CD4-positive, alpha-beta T cell treated with Interleukin-1 beta for 1 hour (primary cell): ENCODE measurements at places on chromosomes 5 and 9.
A peak's percentile ranks its signal among the peaks of the same experiment; 100 is the strongest.

GRCh38 chr5:117212866-117213265, 638.2 kb upstream of the SEMA6A start:
- DNase-seq, result no peak

DNA sequence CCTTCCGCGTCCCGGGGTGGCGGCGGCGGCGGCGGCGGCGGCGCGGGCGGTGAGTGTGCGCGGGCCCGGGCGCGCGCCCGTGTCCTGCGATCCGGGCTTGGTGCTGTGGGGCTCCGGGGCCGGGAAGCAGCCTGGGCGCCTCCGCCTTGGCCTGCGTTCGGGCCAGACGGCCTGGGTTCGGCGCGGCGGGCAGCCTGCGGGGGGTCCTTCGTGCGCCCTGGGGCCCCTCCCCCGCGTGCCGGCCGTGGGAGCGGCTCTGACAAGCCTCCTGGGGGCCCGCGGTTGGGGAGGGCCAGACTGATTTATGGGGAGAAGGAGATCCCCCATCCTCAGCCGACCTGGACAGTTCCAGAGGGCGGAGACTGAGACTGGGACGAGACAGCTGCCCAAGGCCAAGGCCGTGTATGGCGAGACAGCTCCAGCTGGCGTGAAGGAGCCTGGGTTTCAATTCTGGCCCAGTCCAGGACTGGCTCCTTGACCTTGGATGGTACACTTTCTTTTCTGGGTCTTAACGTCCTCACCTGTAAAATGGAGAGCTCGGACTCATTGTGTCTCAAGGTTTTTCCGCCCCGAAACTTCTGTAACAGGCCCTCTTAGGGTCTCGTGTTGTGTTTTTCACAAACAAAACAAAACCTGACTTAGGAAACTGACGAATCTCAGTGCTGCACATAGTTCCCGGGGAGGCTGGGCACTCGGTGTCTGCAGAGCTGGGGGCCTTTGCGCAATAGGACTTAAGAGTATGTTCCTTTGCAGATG, 603 bp downstream of the TMEM268 start:
- no peak for DNase-seq

DNA sequence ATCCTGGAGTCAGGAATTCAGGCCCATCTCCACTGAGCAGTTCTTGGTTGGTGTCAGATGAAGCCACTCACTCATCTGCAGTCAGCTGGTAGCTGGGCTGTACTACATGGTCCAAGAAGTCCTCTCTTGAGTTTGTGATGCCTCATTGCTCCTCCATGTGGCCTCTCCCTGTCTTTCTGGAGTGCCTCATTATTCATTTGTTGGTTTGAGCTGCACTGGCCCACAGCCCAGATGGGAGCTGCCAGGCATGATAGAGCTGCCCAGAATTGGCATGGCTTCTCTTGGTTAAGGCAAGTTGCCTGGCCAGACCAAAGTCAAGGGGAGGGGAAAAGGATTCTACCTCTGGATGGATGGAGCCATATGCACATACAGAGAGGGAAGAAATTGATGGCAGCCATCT, 8.0 kb downstream of the PTCD2 start:
- no peak for DNase-seq

DNA sequence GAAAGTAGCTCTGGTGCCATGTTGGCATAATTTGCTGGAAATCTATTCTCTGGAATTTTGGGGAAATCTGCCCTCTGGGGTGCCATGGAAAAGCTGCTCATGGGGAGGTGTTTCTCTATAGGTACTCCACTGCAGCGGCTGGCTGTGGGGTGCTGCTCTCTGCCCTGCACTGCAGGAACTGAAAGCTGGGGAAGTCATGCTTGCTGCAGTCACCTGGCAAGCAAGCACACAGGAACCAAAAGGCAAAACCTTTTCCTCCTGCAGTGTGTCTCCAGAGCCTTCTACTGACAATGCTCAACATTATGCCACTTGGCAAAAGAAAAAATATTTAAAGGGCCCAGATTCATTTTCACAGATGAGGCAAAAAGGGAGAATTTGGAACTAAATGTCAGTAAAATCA, 25.8 kb upstream of the CARNMT1 start:
- DNase-seq, result no peak

- no peak for DNase-seq
These were observed 186.7 kb downstream of the COMMD10 start for GRCh38 chr5:116271446-116272025.

- DNase-seq, result no peak
These were observed 68.1 kb downstream of the CRB2 start for GRCh38 chr9:123424131-123424530.

- DNase-seq, result no peak
These were observed 39.5 kb downstream of the PTGES start for GRCh38 chr9:129713402-129713679.

DNA sequence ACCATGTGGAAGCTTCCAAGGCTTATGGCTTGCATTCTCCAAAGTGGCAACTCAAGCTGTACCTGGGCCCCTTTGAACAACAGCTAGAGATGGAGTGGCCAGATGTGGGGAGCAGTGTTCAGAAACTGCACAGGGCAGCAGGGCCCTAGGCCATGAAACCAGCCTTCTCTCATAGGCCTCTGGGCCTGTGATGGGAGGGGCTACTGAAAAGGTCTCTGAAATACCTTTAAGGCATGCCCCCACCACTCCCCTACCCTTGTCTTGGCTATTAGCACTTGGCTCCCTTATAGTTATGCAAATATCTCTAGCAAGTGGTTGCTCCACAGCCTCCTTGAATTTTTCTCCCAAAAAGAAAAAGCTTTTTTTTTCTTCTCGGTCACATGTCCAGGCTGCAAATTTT, 1014.6 kb downstream of the DTWD2 start:
- DNase-seq, result no peak

DNA sequence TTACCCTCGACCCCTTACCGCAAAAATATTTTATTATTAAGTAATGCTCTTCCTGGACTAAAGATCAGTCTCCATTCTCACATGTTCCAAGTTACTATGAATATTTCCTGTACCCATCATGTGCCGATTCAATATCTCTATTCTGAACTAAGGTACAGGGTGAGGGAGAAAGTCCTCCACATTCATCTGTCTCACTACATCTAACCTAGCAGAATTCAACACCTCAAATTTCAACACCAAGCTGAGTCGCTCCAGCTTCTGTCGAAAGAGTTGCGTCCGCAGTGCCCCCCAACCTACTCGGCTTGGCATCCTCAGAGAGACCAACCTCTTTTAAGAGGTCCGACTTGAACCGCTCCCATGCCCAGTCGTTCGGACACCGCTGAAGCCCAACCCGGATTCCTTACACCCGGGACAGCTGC, 1.0 kb downstream of the CERT1 start:
- DNase-seq, result peak; percentile 1

DNA sequence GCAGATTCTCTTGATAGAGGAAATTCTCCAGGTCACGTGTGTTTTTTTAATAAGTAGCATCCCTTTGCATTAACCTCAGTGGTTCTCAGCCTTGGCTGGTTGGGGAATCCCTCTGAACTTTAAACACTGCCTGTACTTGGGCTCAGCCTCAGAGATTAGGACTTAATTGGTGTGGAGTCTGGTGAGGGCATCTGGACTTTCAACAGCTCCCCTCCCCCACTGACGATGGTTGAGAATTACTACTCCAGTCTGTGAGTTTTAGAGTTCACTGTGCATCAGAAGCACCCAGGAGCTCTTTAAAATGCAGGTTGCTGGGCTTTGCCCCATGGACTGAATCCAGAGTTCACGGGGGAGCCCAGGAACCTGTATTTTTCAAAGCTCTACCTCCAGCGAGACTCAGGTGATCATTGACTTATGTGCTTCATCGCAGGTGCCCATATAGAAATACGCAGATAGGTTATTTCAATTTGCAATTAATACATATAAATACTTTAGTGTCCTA, 71.4 kb downstream of the DAPK1 start:
- no peak for DNase-seq

GRCh38 chr9:114371973-114372917, 15.5 kb downstream of the AKNA start:
- peak; percentile 56 for DNase-seq

DNA sequence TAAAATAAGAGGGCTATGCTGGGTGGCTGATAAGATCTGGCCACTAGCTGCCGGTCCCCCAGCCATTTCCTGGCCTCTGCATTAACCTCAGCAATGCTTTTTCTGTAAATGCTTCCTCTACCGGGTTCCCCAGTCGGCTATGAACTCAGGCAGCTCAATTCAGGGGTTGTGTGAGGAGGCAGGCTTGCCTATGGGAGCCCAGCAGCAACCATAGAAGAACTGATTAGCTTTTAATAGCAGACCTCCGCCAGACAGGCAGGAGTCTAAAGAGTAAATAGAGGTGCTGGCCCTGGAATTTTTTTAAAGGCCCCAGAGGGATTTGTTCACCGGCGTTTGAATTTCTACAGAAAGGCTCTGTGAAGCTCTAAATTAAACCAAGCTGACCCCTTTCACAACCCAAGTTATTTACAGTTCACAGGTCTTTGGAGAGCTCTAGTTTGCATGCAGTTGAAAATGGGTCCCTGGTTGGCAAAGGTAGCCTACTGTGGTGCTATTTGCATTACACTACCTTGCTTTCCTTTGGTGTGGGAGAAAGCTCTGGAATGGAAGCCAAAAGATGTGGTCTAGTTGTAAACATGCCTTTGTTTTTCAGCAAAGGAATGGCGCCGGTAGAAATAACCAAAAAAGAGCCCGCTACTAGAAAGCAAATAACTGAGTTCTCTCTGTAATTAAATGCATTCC, 289.7 kb upstream of the SEMA6A start:
- no peak for DNase-seq

DNA sequence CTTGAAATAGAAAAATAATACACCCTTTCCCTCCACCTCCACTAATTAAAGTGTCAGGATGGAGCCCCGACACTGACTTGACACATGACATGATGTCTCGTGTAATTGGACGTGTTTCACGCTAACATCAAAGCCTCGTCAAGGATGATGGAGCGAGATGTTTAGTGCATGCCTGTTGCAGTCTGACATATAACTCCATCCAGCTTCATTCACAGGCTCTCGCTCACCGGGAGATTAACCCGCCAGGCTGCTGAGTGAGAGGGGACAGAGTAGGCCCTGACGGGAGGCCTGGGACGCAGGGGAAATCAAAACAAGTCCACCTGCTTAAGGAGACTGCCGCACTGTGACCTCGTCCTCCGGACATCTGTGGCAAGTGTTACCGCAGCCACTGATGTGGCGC, 263.5 kb downstream of the SLIT3 start:
- no peak for DNase-seq

DNA sequence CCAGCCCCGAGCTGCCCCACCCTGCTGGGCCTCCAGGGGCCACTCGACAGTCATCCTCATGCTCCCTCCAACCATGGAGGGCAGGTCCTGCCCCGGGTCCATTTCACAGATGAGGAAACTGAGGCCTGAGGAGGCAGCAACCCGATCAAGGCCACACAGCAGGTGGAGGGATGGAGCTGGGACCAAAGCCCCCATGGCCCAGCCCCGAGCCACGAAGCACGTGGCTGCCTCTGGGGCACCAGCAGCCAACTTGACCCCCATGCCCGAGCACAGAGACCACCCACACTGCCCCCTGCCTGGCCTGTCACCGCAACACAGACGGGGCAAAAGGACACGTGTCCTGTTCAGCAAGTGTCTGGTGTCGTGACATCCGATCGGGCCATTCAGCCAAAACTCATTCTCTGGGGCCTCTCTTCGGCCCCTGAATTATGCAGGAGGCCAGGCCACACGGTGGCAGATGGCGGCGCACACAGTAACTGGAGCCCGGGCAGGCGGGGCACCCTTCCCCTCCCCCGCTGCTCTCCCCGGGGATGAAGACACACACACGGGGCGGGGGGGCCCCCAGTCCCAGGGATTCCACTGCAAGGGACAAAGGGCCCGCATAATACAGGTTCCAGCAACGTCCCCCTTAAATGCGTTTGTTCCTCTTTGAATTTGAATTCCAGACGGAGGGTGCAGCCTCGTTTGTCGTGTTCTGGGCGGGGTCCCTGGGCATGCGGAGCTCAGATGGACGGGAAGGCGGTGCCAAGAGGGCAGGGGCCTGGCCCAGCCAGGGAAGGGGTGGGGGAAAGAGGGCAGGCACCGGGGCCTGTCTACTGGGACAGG, 29.4 kb upstream of the TMEM250 start:
- no peak for DNase-seq

DNA sequence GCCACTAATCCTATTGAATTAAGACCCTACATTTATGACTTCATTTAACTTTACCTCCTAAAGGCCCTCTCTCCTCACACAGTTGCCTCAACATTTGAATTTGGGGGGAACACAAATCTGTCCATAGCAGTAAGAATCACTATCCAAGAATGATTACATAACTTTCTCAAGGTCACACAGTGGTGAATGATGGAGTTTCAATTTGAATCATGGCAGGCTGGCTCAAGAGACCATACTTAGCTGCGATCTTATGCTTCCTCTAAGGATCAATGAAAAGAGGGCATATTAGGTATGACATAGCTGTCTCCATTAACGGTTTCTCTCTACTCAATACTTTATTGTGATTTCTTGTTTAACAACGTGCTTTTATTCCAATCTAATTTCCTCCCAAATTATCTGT, 44.1 kb upstream of the PDE4D start:
- DNase-seq, result no peak

GRCh38 chr5:40734986-40735385, 20.8 kb downstream of the TTC33 start:
- DNase-seq, result no peak

GRCh38 chr5:67129768-67130167, 66.8 kb downstream of the CD180 start:
- no peak for DNase-seq

- DNase-seq, result no peak
These were observed 67.1 kb upstream of the SMIM15 start for GRCh38 chr5:61229416-61229815.

DNA sequence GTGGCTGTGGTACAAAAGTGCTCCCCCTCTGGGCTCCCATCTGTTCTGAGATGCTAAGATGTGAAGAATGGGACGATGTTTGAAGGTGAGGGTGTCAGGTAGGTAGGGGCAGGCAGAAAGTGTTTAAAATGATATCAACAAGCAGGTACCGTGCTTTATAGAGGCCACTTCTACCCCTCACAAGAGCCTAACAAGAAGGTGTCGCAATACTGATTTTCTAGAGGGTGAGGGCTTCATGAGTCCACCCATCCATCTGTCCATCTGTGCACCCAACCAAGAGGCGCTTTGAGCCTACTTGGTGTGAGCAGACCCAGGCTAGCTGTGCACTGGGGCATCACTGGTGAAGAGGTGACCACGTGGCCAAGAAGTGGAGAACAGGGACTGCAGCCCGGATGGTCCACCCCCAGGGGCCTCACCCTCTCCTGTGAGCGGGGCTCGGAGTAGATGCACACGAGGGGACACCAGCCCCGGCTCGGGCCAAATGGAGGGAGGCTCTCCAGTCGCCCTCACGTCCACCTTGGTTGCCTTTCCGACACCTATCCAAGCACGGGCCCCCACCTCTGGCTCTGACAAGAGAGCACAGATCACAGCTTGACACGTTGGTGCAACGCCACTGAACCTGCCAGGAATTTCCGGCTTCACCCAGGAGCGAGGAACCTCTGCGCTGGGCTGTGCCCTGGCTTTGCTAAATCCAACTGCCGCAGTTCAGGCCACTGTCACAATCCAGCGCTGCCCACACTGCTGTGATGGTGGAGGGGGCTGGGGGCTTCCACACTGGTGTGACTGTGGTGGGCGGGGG, 34.5 kb downstream of the CRB2 start:
- no peak for DNase-seq

GRCh38 chr5:154117050-154117449, 73.5 kb upstream of the GALNT10 start:
- DNase-seq, result no peak
